ENCODE measurements at places on chromosomes 3 and 15. TPM values are rescaled to one million over a fixed set of nuclear protein-coding genes. Genes with fewer than 3 reads are reported as not detected.

GRCh38 chr3:47323431-47324277 lies 40.9 kb downstream of the KLHL18 start:
- peak; percentile 2 for DNase-seq

GRCh38 chr15:35833581-35833980 lies 287.6 kb upstream of the DPH6 start:
- no peak for DNase-seq

DNA sequence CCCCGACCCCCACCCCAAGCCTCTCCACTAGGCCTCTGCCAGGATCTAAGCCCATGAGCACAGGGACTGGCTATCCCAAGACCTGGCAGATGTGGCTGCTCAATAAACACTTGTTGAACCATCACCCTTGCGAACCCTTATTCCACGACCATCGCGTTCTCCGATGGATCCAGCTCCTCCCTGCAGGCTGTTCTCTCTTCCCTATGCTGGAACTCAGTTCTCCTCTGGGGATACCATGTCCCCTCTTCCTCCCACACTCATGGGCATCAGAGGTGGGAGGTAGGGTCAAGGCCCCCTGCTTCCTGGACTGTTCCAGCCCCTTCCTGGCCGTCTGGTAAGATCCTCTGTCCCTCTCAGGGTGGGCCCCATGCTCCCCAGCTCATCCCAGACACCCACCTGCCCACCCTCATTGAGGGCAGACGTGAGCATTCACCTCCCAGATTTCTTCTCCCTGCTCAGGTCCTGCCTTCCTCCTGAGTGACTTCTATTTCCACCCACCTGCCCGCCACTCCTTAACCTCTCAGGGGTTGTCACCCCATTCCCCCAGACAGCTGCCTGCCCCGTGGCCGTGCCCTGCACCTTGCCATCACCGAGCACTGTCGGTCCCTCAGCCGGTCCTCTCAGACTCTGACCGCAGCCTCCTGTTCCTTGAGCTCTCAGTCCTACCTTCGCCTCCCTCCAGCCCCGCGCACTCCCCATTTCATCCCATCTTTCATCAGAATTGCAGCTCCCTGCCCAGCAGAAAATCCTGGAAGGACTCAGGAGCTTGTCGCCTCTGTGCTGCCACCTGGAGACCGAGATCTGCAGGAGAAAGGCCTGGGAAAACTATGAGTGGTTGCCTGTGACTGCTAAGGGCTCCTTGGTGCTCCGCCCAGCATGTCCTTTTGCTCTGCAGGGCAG lies 42.0 kb downstream of the PML start:
- DNase-seq = no peak

DNA sequence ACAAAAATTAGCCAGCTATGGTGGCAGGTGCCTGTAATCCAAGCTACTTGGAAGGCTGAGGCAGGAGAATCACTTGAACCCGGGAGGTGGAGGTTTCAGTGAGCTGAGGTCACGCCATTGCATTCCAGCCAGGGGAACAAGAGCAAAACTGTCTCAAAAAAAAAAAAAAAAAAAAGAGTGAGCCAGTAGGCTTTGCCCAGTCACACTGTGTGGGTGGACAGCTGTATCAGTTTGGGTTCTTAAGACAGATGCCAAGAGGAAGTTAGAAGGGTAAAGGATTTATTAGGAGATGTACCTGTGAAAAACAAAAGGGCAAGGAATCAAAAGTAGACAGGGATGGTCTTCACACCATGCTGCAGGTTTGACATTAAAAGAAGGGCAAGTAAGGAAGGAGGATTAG lies 86.1 kb upstream of the CGNL1 start:
- DNase-seq = no peak

- no peak for DNase-seq
Measured at GRCh38 chr3:36866368-36866767, 78.5 kb downstream of the TRANK1 start.

DNA sequence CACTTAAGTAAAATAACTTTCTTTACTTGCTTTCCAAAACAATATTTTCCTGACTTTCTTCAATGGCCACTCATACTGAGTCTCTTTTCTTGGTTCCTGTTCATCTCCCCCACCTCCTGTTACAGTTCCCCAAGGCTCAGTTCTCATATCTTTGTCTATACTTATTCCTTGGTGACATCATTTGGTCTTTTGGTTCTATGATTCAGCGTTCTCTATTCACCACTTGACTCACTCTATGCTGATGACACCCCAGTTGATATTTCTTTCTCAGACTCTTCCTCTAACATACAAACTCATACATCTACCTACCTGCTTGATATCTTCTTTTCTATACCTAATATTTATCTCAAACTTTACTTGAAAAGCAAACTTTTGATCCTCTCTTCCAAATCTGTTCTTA lies 85.0 kb upstream of the P3H2 start:
- no peak for DNase-seq

GRCh38 chr3:53300826-53301225 lies 45.0 kb upstream of the TKT start:
- no peak for DNase-seq

- DNase-seq = no peak
Measured at GRCh38 chr3:195247086-195247862, 23.7 kb downstream of the XXYLT1 start.

- no peak for DNase-seq
Measured at GRCh38 chr3:157669416-157669815, 166.2 kb upstream of the VEPH1 start.

Gene SCAANT1
- polyA plus RNA-seq = not detected

Gene IGF2BP2
- polyA plus RNA-seq = not detected

Gene SATB1
- 389 TPM for polyA plus RNA-seq

Gene SQOR
- 76.6 TPM for polyA plus RNA-seq

Data from naive thymus-derived CD4-positive, alpha-beta T cell (primary cell).